ENCODE measurements at places on chromosomes 13 and 19.

GRCh38 chr19:57317503-57317902 is 2.8 kb upstream of the ZNF543 start:
- no peak for DNase-seq

DNA sequence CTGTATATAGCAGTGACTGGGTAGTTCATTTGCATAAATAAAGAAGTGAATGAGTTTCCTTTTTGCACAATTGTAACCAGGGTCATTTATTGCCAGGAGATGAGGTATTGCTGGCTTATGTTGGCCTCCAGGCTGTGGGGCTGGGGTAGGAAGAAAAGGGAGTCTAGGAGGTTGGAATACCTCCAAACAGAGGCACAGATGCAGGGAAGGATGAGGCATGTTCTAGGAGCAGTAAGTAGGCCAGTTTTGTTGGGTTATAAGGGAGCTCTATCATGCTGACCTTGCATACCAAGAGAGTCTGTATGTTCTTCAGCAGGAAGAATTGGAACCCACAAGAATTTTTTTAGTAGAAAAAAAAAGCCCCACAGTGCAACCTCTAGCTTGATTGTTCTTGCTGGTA is 17.2 kb upstream of the CYSLTR2 start:
- no peak for DNase-seq

DNA sequence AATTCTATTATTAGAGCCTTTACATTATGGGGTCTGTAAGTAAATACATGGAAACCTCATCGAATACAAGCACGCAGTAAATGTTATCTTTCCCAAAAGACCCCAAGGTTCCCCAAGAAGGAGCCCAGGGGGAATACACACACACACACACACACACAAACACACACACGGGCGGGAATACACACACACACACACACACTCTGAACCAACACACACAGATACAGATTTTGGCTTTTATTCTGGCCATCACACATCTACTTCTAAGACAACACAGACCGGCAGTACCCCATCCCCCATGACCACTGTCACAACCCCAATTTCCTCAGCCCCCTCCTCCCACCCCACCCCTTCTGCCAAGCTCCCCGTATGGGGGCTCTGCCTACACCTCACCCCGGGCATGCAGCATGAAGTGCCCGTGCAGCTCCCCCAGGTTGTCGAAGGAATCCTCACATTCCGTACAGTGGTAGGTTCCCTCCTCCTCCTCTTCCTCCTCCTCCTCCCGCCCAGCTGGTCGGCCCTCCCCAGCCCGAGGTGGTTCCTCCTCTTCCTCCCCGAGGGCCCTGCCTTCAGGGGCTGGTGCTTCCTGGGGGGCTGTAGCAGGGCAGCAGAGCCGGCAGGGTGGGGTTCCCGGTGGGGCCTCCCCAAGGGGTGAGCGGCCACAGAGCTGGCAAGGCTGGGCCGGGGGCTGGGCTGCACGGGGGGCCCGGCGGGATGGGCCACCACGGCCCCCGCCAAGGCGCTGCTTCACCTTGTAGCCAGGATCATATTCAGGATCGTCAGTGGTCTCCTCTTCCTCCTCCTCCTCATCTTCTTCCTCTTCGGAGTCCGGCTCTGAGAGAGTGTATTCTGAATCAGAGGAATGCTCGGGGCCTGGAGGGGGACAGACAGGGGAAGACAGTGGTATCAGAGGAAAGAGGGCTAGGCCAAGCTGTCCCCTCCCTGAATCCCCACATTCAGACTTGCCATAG is 4.4 kb upstream of the SRRM5 start:
- DNase-seq, result no peak

DNA sequence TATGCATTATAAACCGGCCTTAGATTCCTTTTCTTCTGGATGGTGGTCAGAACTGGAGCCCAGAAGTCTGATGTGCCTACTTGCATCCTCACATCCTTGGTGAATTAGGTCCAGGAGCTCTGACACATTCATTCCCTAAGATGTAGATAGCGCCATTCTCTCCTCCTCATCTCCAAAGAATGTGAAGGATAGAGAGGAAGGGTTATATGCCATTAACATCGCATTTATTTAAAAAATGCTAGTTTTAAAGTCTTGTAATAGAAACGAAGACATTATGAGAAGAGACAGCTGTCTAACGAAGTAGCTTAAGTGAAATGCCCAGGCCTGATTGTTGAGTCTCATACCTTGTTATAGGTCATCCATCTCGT is 9.7 kb downstream of the MBNL2 start:
- no peak for DNase-seq

DNA sequence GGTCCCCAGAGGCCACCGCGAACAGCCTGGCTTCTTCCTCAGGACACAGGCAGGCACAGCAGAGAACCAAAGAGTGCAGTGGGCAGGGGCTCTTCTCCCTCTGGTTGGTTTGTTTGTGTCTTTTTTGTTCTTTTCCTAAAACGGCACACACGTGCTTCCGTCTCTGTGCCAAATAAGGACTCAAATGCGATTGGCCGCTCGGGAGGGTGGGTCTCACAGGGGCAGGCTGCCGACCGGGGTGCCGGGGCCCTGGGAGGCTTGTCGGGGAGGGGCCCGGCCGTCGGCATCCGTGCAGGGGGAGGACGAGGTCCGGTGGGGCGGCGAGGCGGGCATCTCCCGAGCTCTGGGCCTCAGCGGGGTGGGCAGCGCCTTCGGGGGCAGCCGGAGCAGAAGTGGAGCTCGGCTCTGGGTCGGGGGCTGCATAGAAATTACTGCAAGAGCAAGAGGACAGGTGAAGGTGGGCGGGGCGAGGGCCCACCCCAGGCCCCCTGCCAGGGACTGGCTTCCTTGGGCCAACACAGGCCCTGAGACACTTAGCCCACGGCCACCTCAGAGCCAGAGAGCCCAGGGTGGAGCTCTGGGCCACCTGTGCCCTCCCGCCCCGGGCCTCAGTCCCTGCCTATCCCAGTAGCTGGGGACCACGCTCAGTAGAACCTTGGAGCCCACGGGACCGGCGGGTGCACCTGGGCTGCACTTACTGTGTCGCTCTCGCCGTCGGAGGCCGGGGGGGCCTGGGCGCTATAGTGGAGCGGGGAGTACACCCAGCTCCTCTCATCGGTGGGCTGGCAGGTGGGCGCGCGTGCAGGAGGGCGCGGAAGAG is 6.4 kb upstream of the CACTIN start:
- no peak for DNase-seq

GRCh38 chr13:59863621-59864020 is 300.1 kb downstream of the DIAPH3 start:
- DNase-seq, result no peak

GRCh38 chr19:21912654-21913053 is 76.7 kb upstream of the ZNF43 start:
- no peak for DNase-seq

DNA sequence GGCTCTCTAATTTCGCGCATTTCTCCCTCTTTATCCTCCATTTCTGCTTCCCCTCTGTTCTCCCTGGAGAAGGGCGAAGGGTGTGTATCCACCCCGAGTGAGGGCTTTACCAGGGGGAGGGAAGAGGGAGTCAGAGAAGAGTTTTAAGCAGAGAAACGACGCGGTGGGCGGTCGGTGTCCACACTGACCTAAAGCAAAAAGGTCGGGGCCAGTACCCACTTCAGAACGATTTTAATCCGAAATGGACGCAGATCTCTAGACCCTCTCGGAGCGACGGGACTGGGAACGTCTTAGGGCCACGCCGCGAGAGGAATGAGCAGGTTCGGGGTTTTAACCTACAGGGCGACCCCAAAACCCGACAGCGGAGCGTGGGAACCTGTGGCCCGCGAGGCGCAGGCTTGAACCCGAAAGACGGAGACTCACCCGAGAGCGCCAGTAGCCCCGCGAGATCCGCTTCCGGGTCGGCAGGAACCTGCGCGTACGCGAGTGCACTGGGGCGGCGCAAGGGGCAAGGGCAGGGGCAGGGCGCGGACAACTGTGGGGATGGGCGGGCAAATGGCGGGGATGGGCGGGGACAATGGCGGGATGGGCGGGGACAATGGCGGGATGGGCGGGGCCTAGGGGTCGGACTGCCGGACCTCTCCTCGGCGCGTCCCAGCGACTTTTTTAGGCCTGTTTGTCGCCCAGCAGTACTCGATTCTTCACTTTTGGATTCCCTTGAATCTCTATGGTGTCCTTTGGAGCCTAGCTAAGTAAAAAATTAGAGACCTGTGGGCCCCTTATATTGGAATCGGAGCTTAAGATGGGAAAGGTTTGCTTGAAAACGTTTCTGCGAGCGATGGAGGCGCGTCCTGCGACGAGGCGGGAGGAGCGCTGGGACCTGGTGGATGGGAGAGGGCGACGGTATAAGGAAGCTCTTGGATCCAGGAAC is at the start of gene ZNF677:
ZNF677 (minus strand) TSS at position 463 of the 931 bp plus-strand sequence. CDS start 3,323 bp downstream, outside the sequence.
- DNase-seq, result peak; percentile 78

GRCh38 chr13:72652681-72653080 is 74.7 kb downstream of the MZT1 start:
- DNase-seq, result no peak

GRCh38 chr13:40540328-40541044 is 126.0 kb downstream of the FOXO1 start:
- DNase-seq, result no peak

DNA sequence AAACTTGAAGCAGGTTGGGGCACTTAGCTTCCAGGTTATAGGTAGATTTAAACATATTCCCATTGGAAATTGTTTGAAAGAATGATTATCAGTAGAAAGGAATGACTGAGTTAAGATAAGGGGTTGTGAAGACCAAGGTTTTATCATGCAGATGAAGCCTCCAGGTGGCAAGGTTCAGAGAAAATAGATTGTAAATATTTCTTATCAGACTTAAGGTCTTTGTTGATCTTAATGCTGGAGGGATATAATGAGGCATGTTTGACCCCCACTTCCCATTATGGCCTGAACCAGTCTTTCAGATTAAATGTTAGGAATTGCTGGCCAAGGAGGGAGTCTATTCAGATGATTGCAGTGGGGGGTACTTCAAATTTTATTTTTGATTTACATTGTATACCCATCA is 1486.5 kb upstream of the PRR20A start:
- no peak for DNase-seq

GRCh38 chr19:18284712-18285360 is 3.4 kb upstream of the JUND start:
- peak; percentile 62 for DNase-seq

DNA sequence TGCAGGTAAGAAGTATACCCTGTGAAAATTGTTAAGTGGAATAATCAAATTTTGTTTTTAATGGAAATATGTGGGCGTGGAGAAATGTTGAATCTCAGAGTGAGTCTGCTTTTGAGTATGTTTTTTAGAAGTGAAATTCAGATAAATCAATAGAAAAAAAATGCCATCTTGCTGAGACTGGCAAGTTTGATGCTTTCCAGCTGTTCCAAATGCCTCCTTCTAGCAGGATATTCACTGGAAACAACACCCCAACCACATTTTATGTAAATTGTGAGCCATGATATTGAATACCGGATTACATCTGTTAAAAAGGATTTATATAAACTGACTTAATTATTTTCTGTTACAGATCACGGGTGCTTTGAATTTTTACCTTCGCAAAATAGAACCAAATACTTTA is 115.4 kb downstream of the ITGBL1 start:
- no peak for DNase-seq

DNA sequence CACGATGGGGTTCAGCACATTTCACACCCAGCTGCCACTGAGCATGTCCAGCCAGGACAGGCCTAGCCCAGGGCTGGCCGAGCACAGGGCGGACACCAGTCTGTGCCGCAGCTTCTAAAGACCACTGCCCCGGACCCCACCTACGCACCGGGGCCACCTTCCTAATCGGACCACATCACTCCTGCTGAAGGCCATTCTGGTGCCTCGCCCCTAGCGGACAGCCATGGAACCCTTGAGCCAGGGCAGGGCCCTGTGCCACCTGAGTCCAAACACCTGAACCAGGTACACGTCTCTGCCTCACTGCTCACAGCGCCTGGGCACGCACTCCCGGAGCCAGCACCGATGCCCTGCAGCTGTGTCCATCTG is 8.4 kb upstream of the C13orf46 start:
- DNase-seq, result no peak

DNA sequence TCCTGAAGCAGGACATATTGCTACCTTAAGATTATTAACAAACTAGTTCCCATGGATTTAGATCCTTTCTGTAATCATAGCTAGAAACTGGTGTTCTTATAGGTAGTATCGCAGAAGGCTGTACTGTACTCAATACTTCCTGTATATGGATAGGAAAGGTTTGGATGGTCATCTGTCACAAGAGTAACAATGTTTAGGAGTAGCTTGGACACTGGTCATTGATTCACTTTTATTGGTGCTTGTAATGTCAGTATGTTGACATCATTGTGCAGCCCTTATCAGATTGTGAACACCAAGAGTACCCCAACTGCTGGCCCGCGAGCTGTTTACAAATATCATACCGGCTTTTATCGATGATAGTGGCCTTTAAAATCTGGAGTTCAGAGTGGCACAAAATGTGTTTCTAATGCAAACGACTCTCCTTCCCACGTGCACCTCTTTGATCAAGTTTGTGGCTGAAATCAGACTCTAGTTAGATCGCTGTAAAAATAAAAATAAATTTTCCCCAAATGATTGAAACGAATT is 605 bp upstream of the CDK8 start:
- DNase-seq, result no peak

DNA sequence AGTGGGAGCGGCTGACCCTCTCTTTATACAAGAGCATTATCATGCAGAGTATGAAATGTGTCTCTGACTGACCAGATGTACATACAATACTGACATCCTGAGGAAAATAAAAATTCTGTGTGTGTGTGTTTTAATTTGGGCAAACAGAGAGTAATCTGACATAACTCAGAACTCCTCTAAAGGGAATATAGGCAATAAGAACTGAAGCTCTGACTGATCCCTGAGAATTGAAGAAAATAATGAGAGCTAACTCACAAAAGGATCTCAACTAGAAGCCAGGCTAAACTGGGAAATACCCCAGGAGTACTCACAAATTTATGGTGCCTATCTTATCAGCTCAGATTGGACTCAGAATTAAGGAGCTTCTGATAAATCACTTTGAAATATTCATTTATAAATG is 539.9 kb downstream of the OLFM4 start:
- no peak for DNase-seq

DNA sequence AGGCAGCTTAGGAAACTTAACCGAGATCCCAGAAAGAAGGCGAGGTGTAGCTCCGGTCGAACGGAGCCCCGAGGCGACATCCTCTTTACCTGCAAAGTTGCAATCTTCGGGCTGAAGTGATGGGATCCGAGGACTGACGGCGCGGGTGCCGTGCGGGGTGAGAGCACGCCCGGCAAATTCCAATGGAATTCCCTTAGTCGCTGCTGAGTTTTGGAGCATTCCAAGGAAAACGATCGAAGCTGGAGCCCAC is 141 bp downstream of the TRPC4 start:
- no peak for DNase-seq

DNA sequence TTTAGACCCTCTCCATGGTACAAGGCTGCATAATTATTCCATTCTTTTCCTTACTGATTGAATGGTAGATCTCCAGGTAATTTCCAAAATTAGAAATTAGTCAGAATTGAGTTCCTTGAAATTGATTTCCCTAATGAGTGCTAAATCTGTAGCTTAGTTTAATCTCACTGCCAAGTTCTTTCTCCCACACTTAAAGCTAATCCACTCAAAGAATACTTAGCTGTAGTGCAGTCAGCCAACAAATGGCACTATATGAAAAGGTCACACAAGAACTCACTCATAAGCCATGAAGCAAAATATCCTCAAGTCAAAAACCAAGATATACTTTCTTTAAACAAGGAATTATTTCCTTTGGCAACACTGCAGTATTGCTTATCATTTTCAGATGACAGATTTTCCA is 62.0 kb downstream of the XPO4 start:
- DNase-seq, result no peak

Data from activated CD4-positive, alpha-beta T cell treated with anti-CD3 and anti-CD28 coated beads, Interleukin-10, Interleukin-2, amounts not matched to agents 100 ng/mL and 50 ng/mL, durations not matched to agents 16 hours and 8 hours (primary cell).